ENCODE measurements at places on chromosomes 1 and 21.

- DNase-seq, result no peak
These were observed 1.2 kb downstream of the OLIG1 start for GRCh38 chr21:33070998-33071769.

- DNase-seq, result no peak
These were observed 22.7 kb downstream of the CLDN8 start for GRCh38 chr21:30193201-30193600.

DNA sequence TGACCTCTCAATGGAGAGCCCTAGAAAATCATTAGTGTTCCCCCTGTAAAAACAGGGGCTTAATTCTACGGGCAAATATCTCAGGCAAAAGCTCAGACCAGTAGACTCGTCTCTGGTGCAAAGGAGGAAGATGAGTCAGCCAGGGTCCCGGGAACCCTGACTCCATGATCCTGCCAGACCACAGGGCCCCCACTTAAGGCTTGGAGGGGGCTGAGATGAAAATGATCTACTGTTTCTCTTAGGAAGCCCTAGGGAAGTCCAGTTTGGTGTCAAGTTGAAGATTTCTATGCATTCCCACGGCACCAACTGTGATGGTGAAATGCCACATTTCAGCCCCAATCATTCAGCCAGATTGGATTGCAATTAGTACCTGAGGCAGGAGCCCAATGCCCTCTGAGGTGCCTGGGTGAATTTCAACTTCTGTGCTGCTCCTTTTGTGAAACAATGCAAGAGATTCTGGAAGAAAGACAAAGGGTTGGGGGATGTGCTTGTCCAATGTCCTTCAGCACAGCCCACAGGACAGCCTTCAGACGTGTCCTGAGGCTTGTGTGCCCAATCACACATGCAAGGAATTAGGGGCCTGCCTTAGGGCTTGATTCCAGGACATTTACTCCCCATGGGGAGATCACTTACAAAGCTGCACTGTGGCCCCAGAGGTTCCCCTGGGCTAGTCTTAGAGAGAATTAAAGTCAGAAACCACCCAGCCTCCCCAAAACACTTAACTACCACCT is 18.1 kb downstream of the NAV1 start:
- no peak for DNase-seq

GRCh38 chr1:234770924-234771540 is 161.1 kb upstream of the IRF2BP2 start:
- no peak for DNase-seq

Data from renal cortex interstitium (tissue), 15 donors.